ENCODE measurements at places on chromosomes 1 and 21.

DNA sequence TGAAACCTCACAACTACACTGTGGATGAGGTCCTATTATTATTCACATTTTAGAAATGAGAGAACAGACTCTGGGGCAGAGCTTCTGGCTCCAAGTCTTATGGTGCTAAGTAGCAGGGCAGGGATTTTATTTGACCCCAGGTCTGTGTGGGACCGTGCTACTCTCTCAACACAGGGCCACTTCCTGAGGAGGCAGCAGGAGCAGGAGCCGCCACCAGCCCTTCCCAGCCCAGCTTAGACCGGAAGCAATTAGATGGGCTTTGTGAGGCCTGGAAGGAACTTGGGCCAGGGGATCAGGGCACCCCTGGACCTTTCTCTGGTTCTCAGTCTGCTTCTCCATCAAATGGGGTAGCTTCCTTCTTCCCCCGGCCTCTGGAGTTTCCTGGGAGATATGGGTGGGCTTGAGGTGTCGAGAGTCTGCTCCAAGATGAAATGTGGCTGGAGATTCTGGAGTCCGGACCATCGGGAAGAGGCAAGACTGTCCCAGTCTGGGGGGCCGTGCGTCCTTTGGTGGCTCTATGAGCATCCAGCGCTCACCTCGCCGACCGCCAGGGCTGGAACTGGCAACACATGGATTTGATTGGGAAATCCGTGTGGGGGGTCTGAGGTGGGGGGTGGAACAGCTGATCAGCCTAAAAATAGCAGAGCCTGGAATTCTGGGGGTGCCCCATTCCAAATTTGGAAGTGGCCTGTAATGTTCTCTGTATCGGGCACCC is 136.8 kb downstream of the FOXD2 start:
- no peak for DNase-seq

DNA sequence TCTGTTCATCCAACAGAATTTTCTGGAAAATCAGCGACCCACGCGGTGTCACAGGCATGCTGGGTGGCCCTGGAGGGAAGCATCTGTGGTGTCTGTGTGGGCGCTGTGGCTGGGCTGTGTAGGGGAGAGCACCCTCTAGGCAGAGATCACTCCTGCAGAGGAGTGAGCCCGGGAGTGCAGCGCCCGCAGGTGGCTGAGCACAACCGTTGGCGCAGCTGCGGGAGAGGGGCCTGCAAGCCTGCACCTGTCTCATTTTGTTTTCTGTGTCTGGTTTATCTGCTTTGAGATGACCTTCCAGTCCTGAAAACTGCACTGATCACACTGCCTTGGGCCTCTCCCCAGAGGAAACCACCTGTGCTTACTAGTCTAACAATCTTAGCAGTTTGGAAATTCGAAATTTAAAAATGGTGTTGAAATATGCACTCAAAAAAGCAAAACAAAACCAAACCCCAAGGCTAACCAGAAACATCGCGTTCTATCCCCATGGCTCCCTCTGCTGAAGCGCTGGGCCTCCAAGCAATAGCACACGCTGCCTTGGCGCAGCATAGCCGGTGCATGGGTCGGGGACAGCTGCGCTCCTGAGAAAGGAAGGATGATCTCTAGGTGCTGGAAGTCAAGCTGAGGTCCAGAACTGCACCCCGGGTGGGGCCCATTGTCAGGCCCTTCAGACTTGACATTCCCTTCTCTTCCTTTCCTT is 4.8 kb downstream of the FAM3B start:
- DNase-seq, result no peak

GRCh38 chr1:35718492-35719336 is at the start of gene C1orf216:
TSS of gene C1orf216 (minus strand) at chr1:35718884. CDS start at chr1:35716321, 2,563 bp downstream.
- no peak for DNase-seq

DNA sequence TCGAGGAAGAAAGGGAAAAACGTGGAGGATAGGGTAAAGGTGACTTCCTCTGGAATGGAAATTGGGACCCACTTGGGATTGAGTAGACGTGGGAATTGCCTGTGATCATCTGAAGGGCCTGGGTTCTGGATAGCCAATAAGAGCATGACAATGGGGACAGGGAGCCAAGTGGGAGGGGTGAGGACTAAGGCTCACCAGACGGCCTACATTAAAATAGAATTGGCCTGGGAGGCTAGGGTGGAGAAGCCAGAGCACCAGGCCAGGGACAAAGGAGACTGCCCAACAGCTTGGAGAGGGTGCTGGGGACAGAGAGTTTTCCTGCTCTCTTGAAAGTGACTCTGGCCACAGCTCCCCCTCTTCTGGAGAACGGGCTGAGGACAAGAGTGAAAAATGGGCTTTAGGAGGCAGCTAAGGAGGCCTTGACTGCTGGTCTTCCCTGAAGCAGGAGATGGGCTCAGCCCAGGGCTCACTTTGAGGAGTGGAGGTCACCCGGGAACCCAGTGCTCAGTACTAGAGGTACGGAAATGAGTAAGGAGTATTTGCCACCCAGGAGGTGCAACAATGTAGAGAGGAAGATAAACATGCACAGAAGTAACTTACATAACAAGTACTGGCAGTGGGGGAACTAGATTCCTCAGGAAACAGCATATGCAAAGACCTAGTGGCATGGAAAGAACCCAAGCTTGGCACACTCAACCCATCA is 18.8 kb downstream of the INKA2 start:
- no peak for DNase-seq

DNA sequence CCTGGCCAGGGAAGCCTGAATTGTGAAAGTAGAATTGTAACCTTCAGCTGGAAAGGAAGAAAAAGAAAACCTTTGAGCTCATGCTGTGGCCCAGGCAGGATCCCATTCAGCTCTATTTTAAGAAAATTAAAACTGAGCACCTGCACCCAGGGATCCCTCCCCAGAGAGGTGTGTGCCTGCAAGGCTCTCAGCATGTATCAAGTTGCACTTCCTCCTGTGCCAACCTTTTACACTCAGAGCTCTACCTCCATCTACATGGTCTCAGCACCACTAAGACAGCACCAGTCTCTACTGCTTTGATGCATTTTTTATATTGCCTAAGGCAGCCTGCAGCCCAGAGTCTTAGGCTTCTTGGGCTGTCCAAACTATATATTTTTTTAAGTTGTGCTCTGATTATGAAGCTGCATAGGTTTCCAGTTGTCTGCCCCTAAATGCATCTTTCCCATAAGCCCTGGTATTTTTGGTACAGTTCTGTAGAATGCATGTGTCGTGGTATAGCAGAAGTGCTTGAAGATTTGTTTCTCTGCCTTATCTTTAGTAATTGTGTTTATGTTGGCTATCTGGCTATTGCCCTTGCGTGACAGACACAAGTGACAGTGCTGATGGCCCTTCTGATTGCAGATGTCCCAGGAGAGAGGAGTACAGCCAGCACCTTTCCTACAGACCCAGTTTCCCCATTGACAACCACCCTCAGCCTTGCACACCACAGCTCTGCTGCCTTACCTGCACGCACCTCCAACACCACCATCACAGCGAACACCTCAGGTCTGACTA is 63.1 kb downstream of the PTPRC start:
- DNase-seq, result no peak

DNA sequence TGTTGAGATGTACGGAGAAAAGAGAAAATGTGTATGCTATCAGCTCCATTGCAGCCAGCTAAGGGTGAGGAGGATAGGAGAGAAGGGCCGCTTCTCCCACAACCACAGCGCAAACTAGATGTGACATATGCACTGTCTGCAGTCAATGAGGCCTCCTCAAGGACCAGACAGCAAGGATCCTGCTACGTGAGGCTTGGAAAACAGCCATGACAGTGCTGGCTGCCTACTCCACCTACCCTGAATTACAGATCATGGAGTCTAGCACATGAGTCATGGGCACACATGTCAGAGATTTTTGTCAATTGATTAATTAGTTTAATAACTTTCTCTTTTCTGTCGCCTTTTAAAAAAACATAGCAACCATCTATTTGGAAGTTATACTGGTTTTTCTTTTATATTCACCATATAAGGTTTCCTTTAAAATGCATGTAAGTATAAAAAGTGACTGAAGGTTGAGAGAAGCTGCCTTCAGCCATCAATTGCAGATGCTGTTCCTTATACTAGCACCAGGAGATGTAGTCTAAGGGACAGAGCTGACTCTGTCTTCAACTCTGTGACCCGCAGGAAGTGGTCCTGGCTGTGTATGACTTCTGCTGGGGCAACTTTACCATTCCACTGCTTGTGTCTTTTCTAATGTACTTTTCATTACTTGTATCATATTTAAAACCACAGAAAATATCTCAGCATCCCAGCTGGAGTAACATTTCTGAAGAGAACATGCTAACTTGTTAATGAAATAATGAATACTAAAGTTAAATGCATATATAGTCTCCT is 3.1 kb downstream of the VPS26C start:
- no peak for DNase-seq

GRCh38 chr1:24892188-24893153 is 37.6 kb downstream of the RUNX3 start:
- DNase-seq, result no peak

DNA sequence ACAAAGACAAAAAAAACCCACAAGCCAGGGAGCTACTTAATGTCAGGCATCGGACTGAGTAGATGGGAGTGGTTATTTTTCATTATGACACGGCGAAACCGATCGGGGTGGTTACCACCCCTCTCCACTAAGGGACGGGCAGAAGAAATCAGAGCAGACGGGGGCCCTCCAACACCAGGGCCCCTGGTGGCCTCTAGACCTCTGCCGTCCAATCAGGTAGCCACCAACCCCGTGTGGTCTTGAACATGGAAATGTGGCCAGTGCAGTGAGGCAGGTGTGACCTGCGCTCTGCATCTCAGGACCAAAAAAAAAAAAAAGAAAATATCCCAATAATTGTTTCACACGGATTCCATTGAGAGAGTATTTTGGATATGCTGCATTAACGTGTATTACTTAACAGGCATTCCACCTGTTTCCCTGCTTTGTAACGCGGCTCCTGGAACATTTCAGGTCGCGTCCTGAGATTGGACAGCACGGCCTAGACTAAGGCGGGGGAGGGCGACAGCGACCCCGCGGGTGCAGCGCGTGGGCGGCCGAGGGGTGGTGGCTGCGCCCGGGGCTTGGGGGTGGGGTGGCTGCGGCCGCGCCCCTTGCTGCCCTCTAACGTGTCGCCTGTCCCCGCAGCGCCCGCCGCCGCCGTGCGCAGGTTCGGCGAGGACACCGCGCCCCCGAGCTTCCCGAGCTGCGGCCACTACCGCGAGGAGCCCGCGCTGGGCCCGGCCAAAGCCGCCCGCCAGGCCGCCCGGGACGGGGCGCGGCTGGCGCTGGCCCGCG is 48.3 kb downstream of the SIM2 start:
- no peak for DNase-seq

DNA sequence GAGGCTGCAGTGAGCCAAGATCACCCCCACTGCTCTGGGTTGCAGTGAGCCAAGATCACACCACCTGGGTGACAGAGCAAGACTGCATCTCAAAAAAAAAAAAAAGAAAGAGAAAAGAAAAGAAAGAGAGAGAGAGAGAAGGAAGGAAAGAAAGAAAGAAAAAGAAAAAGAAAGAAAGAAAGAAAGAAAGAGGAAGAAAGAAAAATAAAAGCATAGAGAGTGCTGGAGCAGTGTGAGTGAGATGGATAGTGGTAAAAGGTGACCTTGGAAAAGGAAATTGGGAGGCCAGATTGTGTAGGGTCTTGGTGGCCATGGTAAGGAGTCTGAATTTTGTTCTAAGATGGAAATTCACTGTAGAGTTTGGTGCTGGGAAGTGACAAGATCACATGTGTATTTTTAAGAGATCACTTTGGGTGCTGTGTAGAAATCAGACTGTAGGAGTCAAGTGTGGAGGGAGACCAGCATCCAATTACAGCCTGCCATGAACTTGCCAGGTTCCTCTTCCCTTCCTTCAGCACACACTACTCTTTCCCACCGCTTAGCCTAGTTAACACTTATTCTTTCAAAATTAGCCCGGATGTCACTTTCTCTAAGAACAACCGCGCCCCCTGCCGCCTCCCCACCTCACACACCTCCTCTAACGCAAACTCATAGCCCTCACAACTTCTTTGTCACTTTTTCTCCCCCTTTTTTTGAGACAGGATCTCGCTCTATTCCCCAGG is 17.9 kb downstream of the MTX1 start:
- no peak for DNase-seq

DNA sequence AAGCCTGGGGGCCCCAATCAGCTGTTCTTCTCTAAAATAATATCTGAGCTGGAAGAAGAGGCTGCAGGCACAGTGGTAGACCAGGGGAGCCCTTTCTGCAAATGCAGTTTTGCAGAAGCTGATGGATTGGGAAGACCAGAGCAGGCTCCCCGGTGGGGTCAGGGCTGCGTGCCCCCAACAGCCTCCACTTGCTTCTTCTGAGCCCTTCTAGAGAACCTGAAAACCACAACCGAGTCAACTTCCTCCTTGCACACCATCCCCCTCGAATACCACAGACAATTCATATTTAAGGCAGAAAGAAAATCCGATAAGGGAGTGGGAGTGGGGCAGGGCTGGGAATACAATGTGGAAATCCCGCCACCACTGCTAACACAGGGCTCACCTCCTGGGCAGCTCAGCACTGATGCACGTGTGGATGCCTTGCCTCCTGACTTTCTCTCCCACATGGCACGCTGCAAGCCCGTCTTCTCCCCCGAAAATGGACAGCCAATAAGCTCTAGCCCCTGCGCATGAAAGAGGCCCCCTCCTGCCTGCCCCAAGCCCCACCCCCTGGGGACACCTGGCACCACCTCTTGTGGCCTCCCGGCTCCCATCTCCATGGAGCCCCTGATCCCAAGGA is 25.4 kb upstream of the ALDH4A1 start:
- DNase-seq, result no peak

GRCh38 chr1:33137800-33138199 is 44.0 kb downstream of the TRIM62 start:
- no peak for DNase-seq

DNA sequence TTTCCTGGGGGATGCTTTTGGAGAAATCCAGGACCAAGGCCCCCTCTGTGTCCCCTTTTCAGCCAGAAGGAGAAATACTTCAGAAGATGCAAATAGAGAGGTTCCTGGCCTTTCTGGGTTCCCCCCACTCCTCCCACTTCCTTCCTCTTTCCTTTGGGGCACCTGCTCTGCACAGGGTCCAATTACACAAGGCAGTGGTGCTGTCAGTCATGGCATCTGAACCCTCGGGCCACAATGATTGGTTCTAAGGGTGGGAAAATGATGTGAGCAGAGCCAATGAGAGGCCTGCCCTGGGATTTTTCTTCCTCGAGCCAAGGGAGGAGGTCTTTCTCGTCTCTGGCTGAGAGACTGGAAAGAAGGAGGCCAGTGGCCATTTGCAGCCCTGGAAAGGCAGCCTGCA is 282.2 kb downstream of the NPHP4 start:
- DNase-seq, result no peak

DNA sequence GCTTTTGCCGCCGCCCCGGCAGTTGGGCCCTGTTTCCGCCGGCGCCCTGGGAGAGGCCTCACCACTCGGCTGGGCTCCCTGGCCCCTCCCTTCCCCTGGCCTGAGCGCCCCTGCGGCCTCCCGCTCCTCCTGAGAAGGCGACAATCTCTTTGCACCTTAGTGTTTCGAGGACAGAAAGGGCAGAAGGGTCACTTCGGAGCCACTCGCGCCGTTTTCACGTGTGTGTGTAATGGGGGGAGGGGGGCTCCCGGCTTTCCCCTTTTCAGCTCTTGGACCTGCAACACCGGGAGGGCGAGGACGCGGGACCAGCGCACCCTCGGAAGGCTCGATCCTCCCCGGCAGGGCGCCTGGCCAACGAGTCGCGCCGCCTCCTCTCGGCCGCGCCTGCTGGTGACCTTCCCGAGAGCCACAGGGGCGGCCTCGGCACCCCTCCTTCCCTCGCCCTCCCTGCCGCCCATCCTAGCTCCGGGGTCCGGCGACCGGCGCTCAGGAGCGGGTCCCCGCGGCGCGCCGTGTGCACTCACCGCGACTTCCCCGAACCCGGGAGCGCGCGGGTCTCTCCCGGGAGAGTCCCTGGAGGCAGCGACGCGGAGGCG is 432 bp upstream of the SIM2 start:
- DNase-seq, result no peak
